Glutamatergic neuron (in vitro differentiated cells): ENCODE measurements at places on chromosomes 1 and 21.

DNA sequence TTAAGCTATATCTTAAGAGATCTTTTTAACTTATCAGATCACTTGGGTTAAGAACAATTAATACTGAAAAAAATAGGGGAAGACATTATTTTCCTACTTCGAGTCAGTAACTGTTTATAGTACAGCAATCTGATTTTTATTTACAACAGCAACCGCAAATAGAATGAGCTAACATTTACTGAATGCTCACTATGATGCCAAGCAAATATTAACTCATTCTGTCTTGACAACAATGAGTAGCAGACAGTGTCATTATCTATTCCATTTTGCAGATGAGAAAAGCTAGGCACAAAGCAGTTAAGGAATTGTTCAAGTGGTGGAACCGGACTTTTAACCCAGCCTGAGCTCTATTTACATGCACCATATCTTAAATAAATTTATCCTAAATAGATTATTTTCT, 273.7 kb downstream of the NTNG1 start:
- no peak for DNase-seq

- DNase-seq = peak; percentile 39
Observed at GRCh38 chr1:199687321-199687720, 340.2 kb upstream of the NR5A2 start.

- DNase-seq = no peak
Observed at GRCh38 chr1:62271948-62272728, 47.1 kb downstream of the KANK4 start.

GRCh38 chr1:5475572-5475971, 516.7 kb downstream of the NPHP4 start:
- DNase-seq = no peak

DNA sequence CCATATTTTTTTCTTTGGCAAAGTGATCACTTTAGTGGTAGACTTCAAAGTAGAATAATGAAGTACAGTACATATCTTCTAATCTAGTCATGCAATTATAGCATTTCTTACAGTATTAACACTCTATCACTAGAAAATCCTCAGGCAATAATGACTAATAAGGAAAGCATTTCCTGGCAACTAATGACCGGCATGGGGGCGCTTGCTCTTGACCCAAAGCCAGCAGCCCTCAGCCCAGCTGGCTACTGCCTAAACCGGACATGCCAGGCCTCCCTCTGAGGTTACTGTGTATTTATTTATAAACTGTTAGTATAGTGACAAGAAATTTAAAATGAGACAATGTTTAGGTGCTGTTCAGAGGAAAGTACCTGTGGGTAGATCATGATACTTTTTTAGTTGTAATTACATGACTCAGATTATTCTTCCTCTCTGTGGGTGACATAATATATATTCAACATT, 633.8 kb downstream of the PTPRC start:
- no peak for DNase-seq

DNA sequence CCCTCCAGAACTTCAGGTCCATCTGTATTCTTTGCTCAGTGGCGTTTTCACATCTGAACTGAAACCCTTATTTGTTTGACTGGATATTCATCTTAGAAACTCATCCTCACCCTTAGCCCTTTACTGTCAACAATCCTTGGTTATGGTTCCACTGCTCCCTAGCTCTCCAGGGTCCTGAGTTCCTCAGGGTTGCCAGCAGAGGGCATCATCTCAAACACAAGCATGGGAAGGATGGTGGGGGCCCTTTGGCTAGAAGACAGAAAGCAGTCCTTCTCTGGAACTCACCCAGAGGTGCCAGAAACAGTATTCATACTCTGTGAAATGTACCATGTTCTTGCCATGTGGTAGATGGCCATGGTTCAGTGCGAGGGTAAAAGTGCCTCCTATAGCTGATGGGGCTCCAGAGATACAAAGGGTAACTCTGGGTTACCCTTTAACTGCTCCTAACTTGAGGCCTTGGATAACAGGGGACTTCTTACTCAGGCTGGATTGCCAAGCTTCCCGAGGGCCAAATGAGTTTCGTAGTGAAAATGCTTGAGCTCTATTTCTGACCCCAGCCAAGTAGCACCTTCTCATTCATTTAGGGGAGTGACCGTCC, 11.3 kb downstream of the NCSTN start:
- peak; percentile 49 for DNase-seq

DNA sequence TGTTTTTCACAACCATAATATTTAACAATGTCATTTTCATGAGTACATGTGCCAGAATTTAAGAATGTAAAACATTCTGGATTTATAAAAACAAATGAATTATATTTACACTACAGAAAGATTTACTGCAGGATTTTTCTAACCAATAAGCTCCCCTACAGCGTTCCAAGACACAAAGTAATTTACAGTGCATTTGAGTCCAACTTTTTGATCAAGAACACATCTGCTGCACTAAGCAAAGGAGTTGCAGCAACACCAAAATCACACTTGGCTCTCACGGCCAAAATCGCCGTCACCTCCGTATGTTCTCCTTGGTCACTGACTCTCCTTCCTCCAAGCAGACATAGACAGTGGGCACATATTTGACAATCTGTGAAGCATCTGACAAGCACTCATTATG, 7.7 kb downstream of the VPS26C start:
- DNase-seq = no peak

DNA sequence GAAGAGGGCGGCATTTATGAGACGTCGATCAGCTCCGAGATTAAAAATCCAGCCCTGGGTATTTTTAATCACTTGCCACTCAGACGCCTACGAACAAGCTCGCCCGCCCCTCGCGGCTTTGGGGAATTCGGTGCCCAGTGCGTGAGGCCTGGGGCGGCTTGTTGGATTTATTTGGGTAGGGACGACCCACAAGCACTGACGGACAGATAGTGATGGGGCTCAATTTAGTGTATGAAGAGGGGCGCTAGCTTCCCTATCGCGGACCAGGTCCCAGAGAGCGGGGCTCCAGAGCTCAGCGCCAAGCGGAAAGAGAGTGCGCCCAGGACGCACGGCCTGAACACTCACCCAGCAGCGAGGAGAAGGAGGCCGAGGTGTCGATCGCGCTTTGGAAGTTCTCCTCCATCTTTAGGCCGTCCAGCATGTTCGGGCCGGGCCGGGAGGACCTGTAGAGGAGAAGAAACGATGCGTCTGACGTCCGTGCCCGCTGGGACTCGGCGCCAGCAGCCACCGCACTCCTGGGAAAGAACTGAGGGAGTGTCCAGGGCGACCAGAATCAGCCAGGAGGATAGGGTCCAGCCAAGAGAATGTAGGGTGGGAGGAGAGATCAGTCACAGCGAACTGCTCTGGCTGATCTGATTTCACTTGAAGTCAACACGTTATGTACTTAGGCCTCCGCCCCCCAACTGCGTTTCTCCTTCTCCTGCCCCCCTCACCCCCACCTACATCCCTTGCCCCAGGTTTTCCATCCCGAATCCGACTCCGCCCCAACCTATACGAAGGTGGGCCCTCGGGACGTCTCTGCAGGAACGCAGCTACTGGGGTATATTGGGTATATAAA, 1.2 kb downstream of the LMX1A start:
- no peak for DNase-seq

- DNase-seq = peak; percentile 13
Observed at GRCh38 chr1:99217599-99217998, 46.7 kb upstream of the PLPPR4 start.

DNA sequence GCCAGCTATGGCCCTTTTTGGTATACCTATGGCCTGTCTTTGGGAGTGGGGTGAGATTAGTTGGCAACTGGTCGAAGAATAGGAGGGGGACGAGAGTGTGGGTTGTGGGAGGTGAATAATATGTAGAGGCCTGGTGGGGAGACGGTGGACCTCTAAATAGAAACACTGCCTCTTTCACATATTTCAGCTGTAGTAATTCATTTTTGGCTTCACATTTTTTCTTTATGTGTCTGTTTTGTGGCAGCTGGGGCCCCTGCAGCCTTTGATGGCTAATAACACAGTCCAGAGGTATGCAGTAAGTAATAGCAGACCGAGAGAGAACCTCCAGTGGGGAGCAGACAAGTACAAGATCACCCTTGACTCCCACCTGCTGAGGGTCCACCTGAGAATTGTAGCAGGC, 75.9 kb downstream of the HLX start:
- DNase-seq = no peak

DNA sequence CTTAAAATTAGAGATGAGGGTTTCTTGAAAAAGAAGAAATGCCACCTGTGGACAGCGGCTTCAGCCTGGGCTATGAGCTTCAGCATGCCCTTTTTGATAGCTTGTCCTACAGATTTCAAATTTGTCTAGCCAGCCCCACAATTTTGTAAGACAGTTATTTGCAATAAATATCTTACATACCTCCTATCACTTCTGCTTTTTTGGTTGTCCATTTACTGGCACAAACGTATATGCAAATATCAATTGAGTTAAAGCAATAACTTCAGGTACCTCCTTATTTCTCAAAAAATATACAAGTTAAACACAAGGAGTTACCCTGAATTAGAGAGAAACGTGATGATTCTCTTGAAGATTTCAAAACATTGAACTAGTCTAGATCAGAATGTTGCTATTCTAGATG, 53.5 kb downstream of the OLFM3 start:
- DNase-seq = no peak
